A375 (cell line): ENCODE measurements at places on chromosomes 3 and 15. TPM values are rescaled to one million over a fixed set of nuclear protein-coding genes. Genes with fewer than 3 reads are reported as not detected.

Gene PIGZ
- 0.29 and 2.8 TPM in 2 replicates for total RNA-seq

Gene PPCDC
- total RNA-seq: 16.9 and 21.7 TPM in 2 replicates

Gene SCN11A
- not detected in 2 replicates for total RNA-seq

Gene HYKK
- total RNA-seq: 0.98 and 3.7 TPM in 2 replicates

Gene ABCF3
- 25.7 and 26.3 TPM in 2 replicates for total RNA-seq

Gene SAMMSON
- total RNA-seq: 3.6 and 6.4 TPM in 2 replicates

Gene ITIH1
- not detected in 2 replicates for total RNA-seq

Gene AADACL2
- total RNA-seq: not detected in 2 replicates

Gene MINDY2
- total RNA-seq: 16.4 and 16.7 TPM in 2 replicates

Gene GPX1
- 431 and 518 TPM in 2 replicates for total RNA-seq

Gene CHRNA7
- total RNA-seq: 0.30 and 1.7 TPM in 2 replicates

Gene APEH
- 118 and 124 TPM in 2 replicates for total RNA-seq

Gene ZBBX
- 0.27 and 0.34 TPM in 2 replicates for total RNA-seq

Gene LRTM1
- total RNA-seq: not detected in 2 replicates

Gene CCR3
- total RNA-seq: not detected in 2 replicates

Gene ECE2
- not detected in 2 replicates for total RNA-seq

Gene PCLAF
- total RNA-seq: 56.8 and 59.8 TPM in 2 replicates

Gene CCRL2
- not detected in 2 replicates for total RNA-seq

Gene CADM2
- 0.21 and 2.2 TPM in 2 replicates for total RNA-seq

Gene INO80
- total RNA-seq: 27.9 and 39.7 TPM in 2 replicates

Gene WDR72
- 10.9 and 11.0 TPM in 2 replicates for total RNA-seq

Gene CHST2
- 1.2 and 1.6 TPM in 2 replicates for total RNA-seq

Gene TM4SF18
- 5.0 and 5.3 TPM in 2 replicates for total RNA-seq

Gene ITGB5
- 257 and 271 TPM in 2 replicates for total RNA-seq

Gene SERPINI2
- not detected in 2 replicates for total RNA-seq

Gene CAPN3
- total RNA-seq: 0.08 and 1.6 TPM in 2 replicates

Gene CDC25A
- 49.8 and 53.0 TPM in 2 replicates for total RNA-seq

Gene RARRES1
- total RNA-seq: not detected in 2 replicates

Gene GTPBP8
- 42.5 and 43.0 TPM in 2 replicates for total RNA-seq

Gene FEZF2
- total RNA-seq: not detected in 2 replicates

Gene CYP8B1
- 0.11 TPM in 1 of 2 replicates, not detected in the other for total RNA-seq

Gene WDR76
- total RNA-seq: 19.4 and 27.3 TPM in 2 replicates

Gene FBXO40
- not detected in 2 replicates for total RNA-seq

Gene GOLGA6B
- 0.15 TPM in 1 of 2 replicates, not detected in the other for total RNA-seq

Gene KLHL25
- 4.4 and 12.1 TPM in 2 replicates for total RNA-seq

Gene SRGAP3
- 6.5 and 6.8 TPM in 2 replicates for total RNA-seq

Gene BAHD1
- 9.8 and 12.5 TPM in 2 replicates for total RNA-seq

Gene ALDH1L1
- total RNA-seq: 0.11 TPM in 1 of 2 replicates, not detected in the other

Gene CP
- total RNA-seq: not detected in 2 replicates

Gene CKMT1A
- 0.34 and 0.45 TPM in 2 replicates for total RNA-seq

Gene UPK1B
- not detected in 2 replicates for total RNA-seq

Gene CIDEC
- 0.38 and 0.48 TPM in 2 replicates for total RNA-seq

Gene WNT5A
- total RNA-seq: 31.9 and 40.2 TPM in 2 replicates

Gene RLBP1
- 3.7 and 5.3 TPM in 2 replicates for total RNA-seq

Gene INSYN1
- total RNA-seq: 2.1 and 2.6 TPM in 2 replicates

Gene SPATA12
- 0.29 TPM in 1 of 2 replicates, not detected in the other for total RNA-seq

Gene SMAD6
- 17.9 and 18.1 TPM in 2 replicates for total RNA-seq

Gene CFAP91
- 0.50 and 2.3 TPM in 2 replicates for total RNA-seq

Gene ZCWPW2
- total RNA-seq: 0.29 TPM in 1 of 2 replicates, not detected in the other
